ENCODE measurements at places on chromosomes 7 and 10. TPM values are rescaled to one million over a fixed set of nuclear protein-coding genes. Genes with fewer than 3 reads are reported as not detected.

The TMEM196 gene
- not detected for polyA plus RNA-seq

GRCh38 chr7:124652237-124652636 is 113.4 kb downstream of the GPR37 start:
- no peak for DNase-seq

DNA sequence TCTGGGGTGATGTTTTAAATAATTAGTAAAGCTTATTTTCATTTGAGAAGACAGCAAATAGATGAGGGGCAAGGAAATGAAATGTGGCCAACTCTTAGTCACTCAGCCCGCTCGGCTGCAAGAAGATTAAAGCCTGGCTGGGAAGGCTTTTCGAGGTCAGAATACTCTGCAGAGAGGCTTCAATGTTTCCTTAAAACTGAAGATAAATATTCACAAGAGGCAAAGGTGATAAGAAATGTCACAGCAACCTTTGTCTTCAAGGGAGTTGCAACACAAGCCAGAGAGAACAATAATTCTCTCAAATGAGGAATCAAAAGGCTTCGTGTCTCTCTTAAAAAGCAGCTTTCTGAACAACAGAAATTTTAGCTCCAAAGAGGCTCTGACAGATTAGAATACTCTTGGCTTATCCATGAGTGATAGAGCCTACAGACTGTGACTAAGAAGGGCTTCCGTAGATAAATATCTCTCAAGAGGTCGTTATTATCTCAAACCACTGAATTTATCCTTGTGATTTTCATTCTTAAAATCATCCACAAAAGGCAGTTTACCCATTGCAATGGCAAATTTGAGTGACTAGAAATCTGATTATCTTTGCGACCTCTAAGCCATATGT is 92.5 kb downstream of the KLF6 start:
- DNase-seq = no peak

DNA sequence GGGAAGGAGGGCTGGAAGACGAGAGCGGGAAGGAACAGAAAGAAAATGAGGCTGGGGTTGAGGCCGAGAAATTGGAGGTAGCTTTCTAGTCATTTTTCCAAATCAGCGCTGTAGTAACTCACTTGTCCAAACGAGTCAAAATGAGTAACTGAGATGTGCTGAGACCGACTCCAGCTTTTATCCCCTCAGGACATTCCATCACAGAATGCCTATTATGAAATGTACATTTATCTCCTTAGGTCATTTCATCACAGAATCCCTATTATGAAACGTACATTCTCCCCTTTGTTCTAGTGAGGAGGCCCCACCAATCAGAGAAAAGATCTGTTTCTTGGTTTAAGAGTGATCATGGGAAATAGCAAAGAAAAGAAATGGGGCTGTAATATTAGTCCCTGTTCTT is 55.7 kb upstream of the AMPH start:
- no peak for DNase-seq

DNA sequence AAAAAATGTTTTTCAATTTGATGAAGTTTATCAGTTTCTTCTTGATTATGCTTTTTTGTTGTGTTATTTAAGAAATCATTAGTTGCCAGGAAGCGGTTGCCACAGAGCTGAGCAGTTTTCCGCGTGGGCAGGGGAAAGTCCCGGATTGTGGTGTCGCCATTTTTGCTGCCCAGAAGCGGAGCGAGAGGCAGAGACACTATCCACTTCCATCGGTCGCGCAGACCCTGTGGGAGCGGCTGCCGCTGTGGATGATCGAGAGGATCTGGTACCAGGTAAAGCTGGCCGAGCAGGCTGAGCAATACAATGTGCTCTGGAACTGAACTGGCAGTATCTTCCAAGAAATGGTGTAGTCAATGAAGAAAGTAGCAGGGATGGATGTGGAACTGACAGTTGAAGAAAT is 119.8 kb downstream of the ZNF736 start:
- no peak for DNase-seq

DNA sequence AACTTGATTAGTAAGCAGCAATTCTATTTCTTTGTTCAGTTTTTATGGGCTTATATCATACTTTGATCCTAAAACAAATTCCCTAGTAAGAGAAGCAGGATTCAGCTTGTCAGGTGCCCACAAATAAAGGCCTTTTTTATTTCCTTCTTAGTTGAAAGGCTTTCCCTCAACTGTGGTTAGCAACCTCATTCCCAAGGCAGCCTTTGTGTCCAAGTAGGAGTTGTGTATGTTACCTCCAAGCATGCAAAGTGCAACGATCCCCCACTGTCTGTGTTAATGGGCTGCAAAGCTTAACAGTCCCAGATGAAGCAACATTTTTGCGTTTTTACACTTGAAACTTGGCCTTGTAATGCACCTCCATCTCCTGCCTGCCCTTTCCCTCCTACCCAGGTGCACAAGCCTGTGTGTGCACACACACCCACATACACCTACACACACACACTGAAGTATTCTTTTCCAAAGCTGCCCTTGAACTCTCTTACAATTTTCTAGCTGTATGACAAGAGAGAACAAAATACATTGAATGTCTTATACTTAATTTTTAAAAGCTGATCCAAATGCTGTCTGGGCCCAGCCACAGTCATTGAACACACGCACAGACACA is 278.2 kb downstream of the SNX13 start:
- no peak for DNase-seq

- DNase-seq = no peak
Observed at GRCh38 chr10:104648421-104648820, 7.3 kb downstream of the SORCS3 start.

The ANLN gene
- polyA plus RNA-seq = 5.5 TPM

GRCh38 chr7:130228840-130229502 is 21.3 kb downstream of the SSMEM1 start:
- DNase-seq = no peak

GRCh38 chr7:143884241-143884968 is 17.6 kb downstream of the TCAF1 start:
- DNase-seq = no peak

The CCL26 gene
- polyA plus RNA-seq = 1.8 TPM

DNA sequence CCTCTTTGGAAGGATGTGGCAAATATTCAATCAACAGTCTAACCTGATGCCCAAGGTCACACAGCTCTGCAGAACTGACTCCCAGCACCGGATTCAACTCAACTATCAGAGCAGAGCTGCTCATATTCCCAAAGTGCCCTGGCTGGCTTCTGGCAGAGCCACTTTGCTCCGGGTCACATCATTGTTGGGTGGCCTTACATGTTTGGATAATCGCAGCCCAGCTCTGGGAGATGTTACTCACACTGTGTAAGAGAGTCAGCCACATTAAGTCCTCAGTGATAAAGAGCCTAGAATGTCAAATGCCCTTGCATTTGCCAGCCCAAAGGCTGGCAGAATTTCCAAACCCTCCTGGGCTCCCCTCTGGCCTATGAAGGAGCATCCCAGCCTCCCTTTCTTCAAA is 79.8 kb upstream of the PDE1C start:
- no peak for DNase-seq

- DNase-seq = no peak
Observed at GRCh38 chr10:128230401-128230800, 104.2 kb upstream of the MKI67 start.

DNA sequence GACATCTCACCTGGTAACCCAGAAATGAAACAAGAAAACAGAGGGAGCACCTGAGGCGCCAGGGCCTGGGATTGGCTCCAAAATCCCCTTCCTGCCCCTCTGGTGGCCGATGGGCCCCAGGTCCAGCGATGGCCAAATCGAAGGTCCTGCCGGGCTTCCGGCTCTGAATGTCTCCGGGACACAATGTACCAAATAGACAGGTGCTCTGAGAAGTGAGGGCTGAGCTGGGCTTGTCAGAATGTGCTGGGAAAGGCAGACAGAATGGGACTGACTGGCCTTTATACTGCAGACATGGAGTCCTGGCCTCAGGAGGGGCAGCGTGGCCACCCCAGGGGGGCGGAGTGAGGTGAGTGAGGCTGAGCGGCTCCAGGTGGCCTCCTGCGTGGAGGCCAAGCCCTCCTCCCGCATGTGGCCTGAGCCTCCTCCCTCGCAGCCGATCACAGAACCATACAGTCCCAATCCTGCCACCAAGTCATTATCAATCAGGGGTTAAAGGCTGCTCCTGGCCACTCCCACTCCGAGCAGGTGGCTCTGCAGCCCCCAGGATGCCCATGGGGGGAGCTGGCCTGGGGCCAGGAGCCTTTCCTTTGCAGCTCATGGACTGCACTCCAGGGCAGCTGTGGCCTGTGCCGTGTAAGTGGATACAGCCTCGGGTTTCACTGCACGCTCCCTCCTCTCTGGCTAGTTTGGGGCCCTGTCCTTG is 185.5 kb downstream of the ADARB2 start:
- DNase-seq = peak; percentile 50

DNA sequence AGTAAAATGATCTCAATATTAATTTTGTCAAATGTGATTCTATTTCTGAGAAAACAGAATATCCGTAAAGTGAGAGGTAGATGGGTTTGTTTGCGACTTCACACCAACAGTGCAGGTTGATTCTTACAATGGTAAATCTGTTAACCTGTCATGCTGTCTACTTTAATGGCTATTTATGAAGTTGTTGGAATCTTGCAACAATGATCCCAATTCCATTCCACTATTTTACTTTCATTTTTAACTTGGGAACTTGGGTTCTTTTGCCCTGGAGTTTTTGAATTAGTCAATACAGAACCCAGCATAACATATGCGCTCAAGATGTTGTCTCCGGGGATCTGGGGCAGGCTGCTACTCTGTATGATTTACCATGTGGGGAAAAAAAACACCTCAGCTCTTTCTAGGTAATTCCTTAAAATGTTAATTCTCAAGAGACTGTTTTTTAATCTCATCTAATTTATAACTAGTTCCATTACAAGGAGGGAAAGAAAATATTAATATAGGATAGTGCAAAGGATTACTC is 1.2 kb downstream of the LGI1 start:
- no peak for DNase-seq

The RP9 gene
- polyA plus RNA-seq = 6.6 TPM

The TMEM176B gene
- polyA plus RNA-seq = 246 TPM

All from sigmoid colon (tissue), 7 donors.